ENCODE measurements at places on chromosomes 3 and 15.

- no peak for DNase-seq
Observed at GRCh38 chr3:27487383-27487782, 3.2 kb upstream of the SLC4A7 start.

DNA sequence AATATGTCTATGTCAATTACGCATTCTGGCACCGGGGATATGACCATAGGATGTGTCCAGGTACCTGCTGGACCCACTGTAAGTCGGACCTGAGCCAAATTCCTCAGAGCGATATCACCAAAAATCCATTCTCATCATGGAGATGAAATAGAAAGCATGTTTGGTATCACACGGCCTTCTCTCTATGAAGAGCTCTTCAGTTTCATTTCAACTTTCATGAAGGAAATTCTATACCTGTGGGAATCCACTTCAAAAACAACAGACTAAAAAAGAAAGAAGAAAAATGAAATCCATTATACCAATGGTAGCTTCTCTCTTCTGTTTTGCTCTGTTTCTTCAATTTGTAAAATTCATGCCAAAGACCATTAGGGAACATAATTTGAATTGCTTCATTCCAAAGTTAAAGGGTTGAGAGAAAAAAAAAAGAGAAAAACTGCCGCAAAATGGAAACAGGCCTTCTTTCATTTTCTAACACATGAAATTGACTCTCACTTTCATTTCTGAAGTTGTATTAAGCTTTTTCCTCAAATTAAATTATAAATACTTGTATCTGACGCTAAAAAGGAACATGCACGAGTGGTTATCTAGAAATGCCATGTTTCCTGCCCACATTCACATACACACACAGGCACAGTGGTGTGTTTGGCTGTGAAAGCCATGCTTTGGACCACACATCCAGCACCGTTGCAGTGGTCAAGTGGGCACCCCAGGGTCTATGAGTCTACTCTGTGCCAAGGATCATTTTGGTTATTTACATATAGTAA is 46.9 kb upstream of the DIPK2A start:
- no peak for DNase-seq

DNA sequence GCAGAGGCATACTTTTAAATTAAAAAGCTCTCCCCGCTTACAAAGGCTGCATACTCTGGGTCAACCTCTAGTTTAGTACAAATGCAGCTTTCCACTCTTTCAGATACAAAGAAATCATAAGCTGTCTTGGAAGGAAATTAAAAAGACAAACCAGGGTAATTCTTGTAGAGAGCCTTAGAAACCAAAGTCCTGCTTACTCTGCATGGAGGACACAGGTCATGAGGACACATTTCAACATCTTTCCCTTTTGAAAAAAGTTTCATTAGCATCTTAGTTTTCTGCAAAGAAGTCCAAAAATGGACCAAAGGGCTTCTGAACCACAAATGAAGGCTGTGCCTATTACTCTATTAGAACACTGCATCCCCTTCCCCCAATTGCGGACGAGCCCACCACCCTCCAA is 50.5 kb upstream of the WNT5A start:
- no peak for DNase-seq

GRCh38 chr15:31985607-31986006 is 44.7 kb upstream of the CHRNA7 start:
- no peak for DNase-seq

DNA sequence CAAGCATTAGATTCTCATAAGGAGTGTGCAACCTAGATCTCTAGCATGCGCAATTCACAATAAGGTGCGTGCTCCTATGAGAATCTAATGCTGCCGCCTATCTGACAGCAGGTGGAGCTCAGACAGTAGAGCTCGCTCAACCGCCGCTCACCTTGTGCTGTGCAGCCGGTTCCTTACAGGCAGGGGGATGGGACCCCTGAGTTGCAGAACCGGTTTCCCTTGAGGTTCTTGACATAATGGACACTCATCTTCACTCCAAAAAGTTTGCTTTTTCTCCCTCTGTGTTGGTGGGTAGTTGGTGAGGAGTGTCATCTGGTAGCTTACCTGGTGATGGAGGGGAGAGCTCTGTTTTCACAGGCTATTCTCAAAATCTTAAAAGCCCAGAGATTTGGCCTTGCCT is 324.0 kb upstream of the TBL1XR1 start:
- no peak for DNase-seq

DNA sequence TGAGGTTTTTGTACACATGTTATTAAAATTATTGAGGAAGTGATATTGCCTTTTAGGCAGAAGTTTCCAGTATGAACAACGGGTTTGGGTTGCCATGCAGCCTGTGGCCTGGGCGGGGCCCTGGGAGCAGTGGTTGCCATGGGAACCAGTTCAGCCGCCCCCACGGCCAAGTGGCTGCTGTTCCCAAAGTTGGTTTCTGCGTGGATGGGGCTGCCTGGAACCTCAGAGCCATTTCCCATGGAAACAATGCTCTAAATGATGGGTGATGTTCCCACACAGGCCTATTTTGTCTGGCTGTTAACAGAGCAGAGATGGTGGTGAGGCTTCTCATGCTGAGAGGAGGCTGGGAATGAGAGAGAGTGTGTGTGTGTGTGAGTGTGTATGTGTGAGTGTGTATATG is 19.5 kb downstream of the MRAS start:
- no peak for DNase-seq

DNA sequence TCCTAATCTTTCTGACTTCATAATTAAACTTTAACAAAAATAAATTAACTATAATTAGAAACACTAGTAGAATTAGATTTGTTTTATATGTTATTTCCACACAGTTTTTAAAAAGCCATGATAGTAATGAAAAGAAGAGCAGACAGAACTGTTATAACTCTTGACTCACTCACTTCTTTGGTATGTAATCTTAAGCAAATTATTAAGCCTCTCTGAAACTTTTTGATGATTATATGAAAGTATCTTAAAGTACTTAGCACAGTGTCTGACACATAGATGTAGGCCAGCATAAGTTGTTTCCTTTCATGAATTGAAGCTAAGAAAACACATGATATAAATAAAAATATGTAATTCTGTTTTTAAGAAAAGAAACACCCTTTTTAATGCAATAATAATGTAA is 123.6 kb upstream of the MLF1 start:
- DNase-seq, result no peak

GRCh38 chr3:136008732-136009470 is 43.4 kb downstream of the PPP2R3A start:
- DNase-seq, result no peak

DNA sequence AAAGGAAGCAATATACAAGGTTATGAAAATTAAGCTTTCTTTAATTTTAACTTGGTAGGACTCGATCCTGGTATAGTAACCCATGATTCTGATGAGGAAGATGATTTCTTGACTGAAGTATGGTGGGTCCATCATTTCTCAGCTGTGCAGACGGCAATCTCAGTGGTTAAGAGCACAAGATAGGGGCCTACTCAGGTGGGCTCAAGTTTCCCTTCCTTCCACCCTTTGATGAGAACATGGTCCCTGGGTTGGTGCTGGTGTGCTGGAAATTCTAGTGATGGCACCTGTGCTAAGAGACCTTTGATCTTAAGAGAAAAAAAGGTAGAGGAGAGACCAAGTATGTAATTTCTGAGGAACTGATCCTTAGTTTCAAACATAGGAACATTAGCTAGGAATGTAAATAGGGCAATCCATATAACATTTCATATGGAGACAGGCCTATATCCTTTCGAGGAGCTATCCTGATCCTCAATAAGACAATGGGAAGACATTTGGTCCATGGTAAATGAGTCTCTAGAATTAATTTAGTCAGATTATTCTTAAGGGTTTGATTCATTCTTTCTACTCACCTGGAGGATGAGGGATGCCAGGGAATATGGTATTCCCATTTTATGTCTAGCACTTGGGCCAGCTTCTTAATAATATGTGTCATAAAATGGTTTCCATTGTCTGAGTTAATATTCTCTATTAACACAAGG is 104.5 kb upstream of the NECTIN3 start:
- no peak for DNase-seq

GRCh38 chr15:69719527-69720240 is 267.1 kb downstream of the RPLP1 start:
- no peak for DNase-seq

DNA sequence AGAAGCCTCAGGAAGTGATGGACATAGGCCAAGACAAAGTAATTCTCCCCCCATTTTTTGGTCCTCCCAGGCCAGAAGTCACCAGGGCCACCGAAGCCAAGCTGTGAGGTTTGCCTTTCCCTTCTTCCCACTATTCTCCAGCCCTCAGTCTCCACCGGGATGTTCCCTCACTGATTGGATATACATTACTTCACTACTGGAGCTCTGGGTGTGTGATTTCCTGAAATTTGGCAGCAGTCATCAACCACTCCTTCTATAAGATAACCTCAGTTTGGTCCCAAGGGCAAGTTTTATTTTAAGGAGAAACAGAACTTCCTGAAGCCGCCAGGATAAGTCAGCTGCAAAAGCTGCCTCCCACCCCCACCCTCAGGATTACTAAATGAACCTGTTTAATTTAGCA is 11.3 kb downstream of the SLCO2A1 start:
- no peak for DNase-seq

DNA sequence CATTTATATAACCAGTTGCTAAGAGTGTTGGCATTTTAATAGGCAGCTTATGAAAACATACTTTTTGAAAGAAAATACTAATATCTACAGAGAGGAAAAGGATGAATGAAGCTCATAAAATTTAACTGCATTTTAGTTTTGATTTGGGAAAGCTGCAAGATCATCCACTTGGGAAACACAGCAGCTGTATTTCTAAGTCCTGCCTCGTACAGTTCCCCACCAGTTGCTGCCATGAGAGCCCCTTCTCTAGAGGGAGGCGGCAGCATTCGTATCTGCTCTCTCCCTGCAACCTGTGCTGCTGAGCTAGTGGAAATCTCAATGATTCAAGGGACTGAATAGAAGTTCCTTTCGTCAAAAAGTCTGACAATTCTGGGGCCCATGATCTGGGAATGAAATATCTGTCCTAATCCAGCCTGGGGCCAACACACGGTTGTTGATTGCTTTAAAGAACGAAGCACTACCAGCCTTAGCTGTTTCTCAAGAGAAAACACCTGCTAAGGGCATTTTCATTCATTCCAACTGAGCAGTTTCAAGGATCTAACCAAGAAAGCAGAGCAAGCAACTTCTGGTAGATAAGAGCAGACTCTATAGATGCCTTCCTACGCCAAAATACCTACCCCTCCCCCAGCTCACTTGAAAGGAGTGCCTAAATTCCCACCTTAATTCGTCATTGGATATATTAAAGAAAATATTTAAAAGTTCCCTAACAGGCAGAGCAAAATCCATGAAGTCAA is 223.7 kb downstream of the MAGI1 start:
- DNase-seq, result no peak

GRCh38 chr3:185824051-185825005 is 514 bp downstream of the IGF2BP2 start:
- no peak for DNase-seq

GRCh38 chr3:61684386-61684785 is 123.0 kb downstream of the PTPRG start:
- no peak for DNase-seq

- peak; percentile 46 for DNase-seq
Observed at GRCh38 chr15:64333986-64334929, 21.7 kb downstream of the CSNK1G1 start.

- DNase-seq, result no peak
Observed at GRCh38 chr3:138030734-138031280, 20.8 kb downstream of the CLDN18 start.
